ENCODE measurements at places on chromosomes 11 and 22.

DNA sequence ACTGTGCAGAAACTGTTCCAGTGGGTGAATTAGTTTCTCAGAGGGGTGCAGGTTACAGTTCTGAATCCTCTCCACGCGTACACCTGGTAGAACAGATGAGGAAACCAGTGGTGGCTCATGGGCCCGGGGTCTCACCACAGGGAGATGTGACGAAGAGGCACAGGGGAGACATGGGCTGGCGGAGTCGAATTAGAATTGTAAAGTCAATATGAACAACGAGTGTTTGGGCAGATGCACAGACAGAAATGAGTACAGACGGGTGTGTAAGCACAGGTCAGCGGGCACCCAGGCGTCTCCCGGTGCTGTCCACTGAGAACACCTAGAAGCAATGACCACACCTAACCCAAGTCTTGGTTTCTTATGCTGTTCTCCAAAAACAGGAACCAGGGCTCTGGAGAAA, 41.8 kb downstream of the GNB1L start:
- DNase-seq, result no peak

DNA sequence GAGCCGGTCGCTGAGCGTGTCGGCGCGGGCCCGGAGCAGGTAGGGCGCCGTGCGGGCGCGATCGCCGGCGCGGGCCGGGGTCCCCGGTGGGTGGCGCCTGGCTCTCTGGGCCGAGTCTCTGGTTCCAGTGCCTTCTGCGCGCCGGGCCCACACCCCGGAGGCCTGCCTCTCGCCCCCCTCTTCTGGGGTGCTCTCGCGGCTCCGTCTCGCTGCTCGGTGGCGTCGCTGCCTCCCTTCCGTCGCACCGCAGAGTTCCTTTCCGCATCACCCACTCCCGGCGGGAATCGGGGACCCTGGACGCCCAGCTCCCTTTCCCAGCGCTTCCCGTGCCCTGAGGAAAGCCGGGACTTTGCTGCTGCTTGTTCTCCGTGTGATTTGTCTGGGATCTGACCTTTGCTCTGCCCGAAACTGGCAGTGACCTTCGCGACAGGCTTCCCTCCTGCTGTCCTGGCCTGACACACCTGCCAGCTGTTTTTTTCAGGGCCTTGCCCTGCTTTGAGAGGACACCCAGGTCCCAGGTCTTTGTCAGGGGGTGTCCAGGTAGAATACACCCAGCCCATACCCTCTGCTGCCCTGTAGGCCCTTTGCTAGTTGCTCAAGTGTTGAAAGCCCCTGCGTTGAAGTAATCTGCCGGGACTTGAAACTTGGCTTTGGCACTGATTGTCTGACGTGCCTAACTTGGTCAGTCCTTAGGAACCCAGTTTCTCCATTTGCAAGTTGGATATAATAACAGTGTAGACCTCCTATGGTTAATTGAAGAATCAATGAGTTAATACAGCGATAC, 711 bp downstream of the FDX1 start:
- peak; percentile 21 for DNase-seq

DNA sequence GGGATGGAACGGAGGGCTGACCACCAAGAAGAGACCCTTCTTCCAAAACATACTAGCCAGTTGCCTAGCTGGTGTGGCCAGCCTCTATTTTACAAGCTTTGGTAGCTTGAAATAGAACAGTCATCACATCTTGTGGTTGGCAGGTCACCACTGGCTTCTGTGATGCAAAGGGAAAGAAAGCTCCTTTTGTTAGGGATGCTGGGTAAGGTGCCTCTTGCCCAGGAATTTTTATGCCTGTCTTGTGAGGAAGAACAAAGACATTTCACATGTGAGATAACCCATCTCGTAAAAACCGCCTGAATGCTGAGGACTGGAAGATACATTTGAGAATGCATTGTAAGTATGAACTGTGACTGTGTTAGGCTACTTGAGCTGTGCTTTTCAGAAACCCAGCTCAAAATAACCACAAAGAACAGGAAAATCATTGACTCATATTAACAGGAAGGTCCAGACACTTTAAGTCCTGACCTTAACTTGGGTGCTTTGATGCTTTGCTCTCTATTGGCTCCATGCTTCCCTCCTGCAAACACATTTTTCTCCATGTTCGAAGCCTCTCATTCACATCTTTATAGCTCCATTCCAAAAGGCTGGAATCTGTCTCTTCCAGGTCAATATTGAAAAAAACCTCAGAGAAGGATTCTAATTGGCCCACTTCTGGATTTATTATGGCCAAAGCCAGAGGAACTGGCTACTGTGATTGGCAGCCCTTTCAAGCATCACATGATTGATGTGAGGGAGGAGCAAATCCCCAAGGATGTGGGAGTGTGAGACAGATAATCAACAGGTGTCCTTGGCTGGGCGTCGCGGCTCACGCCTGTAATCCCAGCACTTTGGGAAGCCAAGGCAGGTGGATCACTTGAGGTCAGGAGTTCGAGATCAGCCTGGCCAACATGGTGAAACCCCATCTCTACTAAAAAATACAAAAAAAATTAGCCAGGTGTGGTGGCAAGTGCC, 53.9 kb downstream of the MICAL2 start:
- DNase-seq, result no peak

DNA sequence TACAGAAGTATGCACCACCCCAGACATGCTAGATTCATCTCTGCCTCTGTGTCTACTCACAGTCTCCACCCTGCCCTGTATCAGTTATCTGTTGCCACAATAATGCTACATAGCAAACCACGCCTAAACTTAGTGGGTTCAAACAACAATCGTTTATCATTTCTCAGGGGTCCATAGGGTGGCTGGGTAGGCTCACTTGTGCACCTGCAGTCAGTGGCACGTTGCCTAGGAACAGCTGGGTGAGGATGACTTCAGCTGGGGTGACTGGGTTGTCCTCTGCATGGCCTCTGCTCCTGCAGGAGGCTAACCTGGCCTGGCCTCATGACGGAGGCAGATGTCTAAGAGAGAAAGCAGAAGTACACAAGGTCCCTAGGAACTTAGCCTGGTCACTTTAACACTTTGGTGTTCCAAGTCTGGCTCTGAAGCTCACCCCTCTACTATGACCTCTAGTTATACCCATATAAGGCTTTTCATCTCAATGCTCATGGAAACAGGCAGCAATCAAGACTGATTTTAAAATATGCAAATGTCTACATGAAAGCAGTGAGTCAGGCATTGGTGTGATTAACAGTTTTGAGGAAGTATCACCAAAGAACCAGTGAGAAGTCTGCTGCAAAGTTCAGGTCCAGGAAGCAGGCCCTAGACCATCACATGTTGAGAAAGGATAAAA, 10.7 kb downstream of the OLFML1 start:
- DNase-seq, result peak; percentile 11

GRCh38 chr11:6270584-6271246, 11.1 kb downstream of the CCKBR start:
- DNase-seq, result no peak

- DNase-seq, result no peak
These were observed 840 bp downstream of the VPREB3 start for GRCh38 chr22:23753385-23753784.
